ENCODE measurements at places on chromosomes 13 and 19. TPM values are rescaled to one million over a fixed set of nuclear protein-coding genes. Genes with fewer than 3 reads are reported as not detected.

The ZNF791 gene
- 15.4 TPM for total RNA-seq

DNA sequence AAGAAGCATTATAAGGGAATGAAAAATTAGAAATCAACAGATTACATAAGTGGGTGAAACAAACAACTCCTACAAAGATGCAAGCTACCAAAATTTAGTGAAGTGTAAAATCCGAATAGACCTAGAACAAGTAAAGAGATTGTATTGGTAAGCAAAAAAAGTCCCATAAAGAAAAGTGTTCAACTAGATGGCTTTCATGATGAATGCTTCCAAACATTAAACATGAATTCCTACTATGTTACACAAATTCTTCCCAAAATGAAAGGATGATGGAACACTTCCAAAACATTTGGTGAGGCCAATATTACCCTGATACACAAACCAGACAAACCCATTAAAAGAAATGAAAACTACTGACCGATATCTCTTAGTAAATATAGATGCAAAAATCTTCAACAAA, 139.0 kb downstream of the GPC5 start:
- DNase-seq: no peak

GRCh38 chr19:31339411-31339810, 9.8 kb downstream of the TSHZ3 start:
- no peak for DNase-seq

The KIR2DL4 gene
- total RNA-seq: not detected

The POU2F2 gene
- 0.05 TPM for total RNA-seq

The KCNC3 gene
- total RNA-seq: not detected

DNA sequence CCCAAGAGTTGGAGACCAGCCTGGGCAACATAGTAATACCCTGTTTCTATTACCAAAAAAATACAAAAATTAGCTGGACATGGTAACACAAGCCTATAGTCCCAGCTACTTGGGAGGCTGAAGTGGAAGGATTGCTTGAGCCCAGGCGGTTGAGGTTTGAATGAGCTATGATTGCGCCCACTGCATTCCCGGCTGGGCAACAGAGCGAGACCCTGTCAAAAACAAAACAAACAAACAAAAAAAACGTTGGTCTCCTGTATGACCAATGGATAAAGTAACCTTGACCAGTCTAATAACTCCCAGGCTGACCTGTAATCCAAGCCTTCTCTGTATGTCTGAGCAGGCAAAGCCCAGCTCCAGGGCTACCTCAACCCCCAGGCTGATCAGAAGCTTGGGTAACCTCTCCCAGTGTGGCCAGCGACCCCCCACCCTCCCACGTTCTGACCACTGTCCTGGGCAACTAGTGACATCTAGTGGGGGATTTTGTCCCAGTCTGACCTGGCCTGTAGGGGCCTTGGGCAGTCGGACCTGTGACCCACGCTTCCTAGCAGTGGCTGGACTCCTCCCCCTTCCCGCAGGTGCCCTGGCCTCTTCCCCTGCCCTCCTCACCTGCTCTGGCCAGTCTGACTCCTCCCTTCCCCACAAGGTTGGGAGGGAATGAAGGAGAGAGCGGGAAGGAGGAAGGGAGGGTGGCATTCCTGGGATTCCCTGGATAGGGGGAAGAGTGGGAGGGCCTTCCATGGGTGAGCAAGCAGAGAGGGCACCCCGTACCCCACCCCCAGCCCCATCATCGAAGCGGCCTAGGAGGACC, 1.0 kb upstream of the BCAM start:
- DNase-seq: peak; percentile 79

The PGLYRP2 gene
- not detected for total RNA-seq

DNA sequence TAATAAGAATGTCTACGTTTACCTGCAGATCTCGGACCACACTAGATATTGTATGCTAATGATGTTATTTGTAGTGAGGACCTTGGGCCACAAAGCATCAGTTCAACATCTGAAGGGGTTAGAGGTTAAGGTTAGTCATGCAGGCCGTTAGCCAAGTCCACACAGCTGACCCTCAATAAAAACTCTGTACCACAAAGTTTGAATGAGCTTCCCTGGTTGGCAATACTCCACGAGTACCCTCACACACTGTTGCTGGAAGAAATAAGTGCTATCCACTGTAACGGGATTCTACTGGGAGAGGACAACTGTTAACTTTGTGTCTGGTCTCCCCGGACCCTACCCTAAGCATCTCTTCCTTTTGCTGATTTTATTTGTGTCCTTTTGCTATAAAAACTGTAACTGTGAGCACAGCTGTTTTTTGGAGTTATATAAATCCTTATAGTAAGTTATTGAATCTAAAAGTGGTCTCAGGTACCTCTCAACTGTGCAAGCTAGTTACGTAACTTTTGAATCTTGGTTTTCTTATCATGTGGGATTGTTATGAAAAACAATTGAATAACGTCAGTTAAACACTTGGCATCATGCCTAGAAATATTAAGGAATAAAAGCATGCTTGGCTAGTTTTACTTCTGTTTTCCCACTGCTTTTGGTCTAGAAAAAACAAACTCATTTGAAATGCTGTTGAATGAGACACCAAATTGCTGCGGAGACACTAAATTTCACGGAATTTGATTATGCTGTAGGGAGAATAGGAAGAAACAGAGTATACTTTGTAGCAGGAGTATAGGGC, 181.5 kb downstream of the DNAJC3 start:
- DNase-seq: no peak

The S1PR2 gene
- 4.9 TPM for total RNA-seq
